H9 (cell line): ENCODE measurements at places on chromosomes 1 and 21. TPM values are rescaled to one million over a fixed set of nuclear protein-coding genes. Genes with fewer than 3 reads are reported as not detected.

DNA sequence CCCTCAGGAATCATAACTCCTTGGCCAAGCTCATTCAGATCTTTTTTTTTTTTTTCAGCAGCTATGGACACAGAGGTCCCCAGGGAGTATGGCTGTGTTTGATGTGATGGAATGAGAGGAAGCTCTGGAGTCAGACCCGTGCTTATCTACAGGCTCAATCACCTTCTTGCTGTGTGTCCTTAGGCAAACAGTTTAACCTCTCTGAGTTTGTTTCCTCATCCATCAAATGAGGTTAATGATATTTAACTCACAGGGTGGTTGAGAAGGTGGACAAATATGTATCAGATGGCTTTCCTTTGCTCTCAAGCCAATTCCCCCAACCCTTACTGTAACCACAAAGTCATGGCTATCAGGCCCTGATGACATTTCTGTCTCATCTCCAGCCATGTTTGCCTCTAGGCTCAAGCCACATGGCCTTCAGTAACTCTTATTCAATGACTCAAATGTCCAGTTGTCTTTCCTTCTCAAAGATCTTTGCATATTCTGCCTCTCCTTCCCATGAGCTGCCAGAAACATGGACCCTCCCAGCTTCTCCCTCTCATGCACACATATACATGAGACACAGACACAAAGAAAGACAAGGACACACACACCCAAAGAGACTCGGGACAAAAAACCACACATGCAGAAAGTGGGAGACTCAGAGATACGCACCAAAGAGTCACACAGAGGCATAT is 303.5 kb upstream of the KAZN start:
- H3K4me1 ChIP-seq: peaks cover 11% of the 10 kb centered on the region; the same call in 1 of the 2 replicates
- DNase-seq: no peak
- H3K27ac ChIP-seq: no peak overlapping the region
- H3K4me3 ChIP-seq: no peak overlapping the region
- H3K27me3 ChIP-seq: no peaks in the 10 kb centered on the region

DNA sequence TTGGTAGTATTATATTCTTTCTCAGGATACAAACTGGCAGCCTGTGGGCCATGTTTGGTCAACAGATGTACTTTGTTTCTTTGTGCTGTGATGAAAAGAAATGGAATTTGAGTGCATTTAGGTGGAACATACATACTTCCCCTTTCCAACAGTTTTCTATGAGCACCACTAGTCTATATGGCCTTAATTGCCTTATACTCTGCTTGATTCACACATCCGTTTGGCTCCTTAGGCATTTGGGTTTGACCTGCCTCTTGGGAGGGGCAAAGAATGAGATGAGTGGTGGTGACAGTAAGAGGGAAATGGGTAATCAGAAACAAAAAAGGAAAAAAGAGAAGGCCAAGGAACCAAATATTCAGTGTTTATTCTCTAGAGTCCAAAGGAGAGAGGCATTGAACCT is 17.0 kb downstream of the CFAP126 start:
- H3K36me3 ChIP-seq: peaks cover 4% of the 10 kb centered on the region; the same call in 2 of the 3 replicates
- no peak overlapping the region for H3K4me3 ChIP-seq
- H3K27ac ChIP-seq: no peak overlapping the region
- H3K4me1 ChIP-seq: no peaks in the 10 kb centered on the region

- no peak overlapping the region for H3K4me3 ChIP-seq
- H3K27ac ChIP-seq: no peak overlapping the region
- no peaks in the 10 kb centered on the region for H3K27me3 ChIP-seq
- H3K36me3 ChIP-seq: no peaks in the 10 kb centered on the region
Observed at GRCh38 chr1:185813401-185813979, 79.3 kb downstream of the HMCN1 start.

DNA sequence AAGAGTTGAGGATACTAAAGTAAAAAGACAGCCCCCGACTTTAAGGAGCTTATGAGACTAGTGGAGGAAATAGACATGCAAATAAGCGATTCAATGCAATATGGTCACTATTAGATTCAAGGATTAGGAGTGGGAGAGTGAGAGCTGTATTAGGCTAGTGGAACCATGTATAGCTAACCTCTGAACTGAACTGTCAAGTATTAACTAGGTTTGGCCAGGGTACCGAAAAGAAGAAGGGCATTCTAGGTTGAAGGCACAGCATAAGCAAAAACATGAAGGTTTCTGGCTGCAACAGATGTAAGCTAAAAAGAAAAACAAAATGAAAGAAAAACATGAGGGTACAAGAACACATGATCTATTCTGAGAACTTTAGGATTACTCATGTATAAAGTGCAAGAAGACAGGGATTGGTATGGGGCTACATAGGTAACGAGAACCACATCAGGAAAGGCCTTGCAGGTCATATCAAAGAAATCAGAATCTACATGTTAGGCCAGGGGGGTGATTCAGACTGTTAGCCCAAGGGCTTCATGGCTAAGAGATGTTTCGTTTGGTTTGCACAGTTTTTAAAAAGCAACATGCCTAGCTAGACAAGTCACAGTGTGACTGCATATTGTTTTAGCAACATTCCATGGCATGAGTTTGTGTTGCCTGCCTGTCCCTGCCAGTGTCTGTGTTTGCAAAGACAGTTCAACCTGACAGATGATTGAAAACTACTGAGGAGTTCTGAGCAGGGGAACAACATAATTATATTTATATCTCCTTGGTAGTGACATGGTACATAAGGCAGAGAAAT is 54.4 kb upstream of the HAO2 start:
- no peak overlapping the region for H3K27ac ChIP-seq
- no peak for DNase-seq
- H3K36me3 ChIP-seq: no peaks in the 10 kb centered on the region

GRCh38 chr1:21662426-21663247 is 6.5 kb downstream of the RAP1GAP start:
- no peak overlapping the region for H3K4me3 ChIP-seq
- no peak overlapping the region for H3K27ac ChIP-seq
- H3K27me3 ChIP-seq: no peaks in the 10 kb centered on the region; the same call in 1 of the 2 replicates
- no peaks in the 10 kb centered on the region for H3K4me1 ChIP-seq
- DNase-seq: no peak

GRCh38 chr21:40840401-40841125 is 6.4 kb downstream of the DSCAM start:
- DNase-seq: no peak
- no peaks in the 10 kb centered on the region for H3K4me1 ChIP-seq
- no peaks in the 10 kb centered on the region for H3K36me3 ChIP-seq
- peaks cover under 1% of the 10 kb centered on the region; the same call in 1 of the 2 replicates for H3K27me3 ChIP-seq

GRCh38 chr1:116961606-116962005 is 40.0 kb upstream of the CD101 start:
- DNase-seq: no peak
- H3K36me3 ChIP-seq: peaks cover 8% of the 10 kb centered on the region
- H3K4me1 ChIP-seq: 0 out of 2 replicates have a peak, but pooled peaks cover under 1% of the 10 kb centered on the region
- no peaks in the 10 kb centered on the region for H3K27me3 ChIP-seq

- DNase-seq: no peak
- H3K27ac ChIP-seq: no peak overlapping the region
- H3K4me3 ChIP-seq: no peak overlapping the region
Observed at GRCh38 chr1:198318085-198318484, 161.3 kb downstream of the NEK7 start.

- H3K4me1 ChIP-seq: no peaks in the 10 kb centered on the region
- H3K4me3 ChIP-seq: no peak overlapping the region
- DNase-seq: no peak
- H3K27me3 ChIP-seq: no peaks in the 10 kb centered on the region
- H3K36me3 ChIP-seq: no peaks in the 10 kb centered on the region
Observed at GRCh38 chr1:78468521-78468920, 22.3 kb upstream of the PTGFR start.

GRCh38 chr1:178434899-178435435 is 61.8 kb downstream of the CLEC20A start:
- H3K27ac ChIP-seq: no peak overlapping the region
- H3K27me3 ChIP-seq: no peaks in the 10 kb centered on the region
- no peak for DNase-seq
- no peaks in the 10 kb centered on the region for H3K4me1 ChIP-seq
- no peak overlapping the region for H3K4me3 ChIP-seq

- H3K36me3 ChIP-seq: no peaks in the 10 kb centered on the region
- H3K27ac ChIP-seq: no peak overlapping the region
- no peaks in the 10 kb centered on the region for H3K4me1 ChIP-seq
Observed at GRCh38 chr1:235865565-235866204, 1.0 kb downstream of the LYST start.

- DNase-seq: no peak
- H3K4me1 ChIP-seq: no peaks in the 10 kb centered on the region
- no peak overlapping the region for H3K27ac ChIP-seq
- H3K4me3 ChIP-seq: no peak overlapping the region
- H3K27me3 ChIP-seq: no peaks in the 10 kb centered on the region
Observed at GRCh38 chr21:38036016-38036415, 119.8 kb upstream of the KCNJ6 start.

GRCh38 chr1:99970713-99971255 is 988 bp downstream of the SLC35A3 start:
- peaks cover 5% of the 10 kb centered on the region for H3K36me3 ChIP-seq
- H3K4me1 ChIP-seq: peaks cover 2% of the 10 kb centered on the region; the same call in 1 of the 2 replicates
- peak overlapping the region; percentile 100 for H3K4me3 ChIP-seq
- H3K27me3 ChIP-seq: no peaks in the 10 kb centered on the region

DNA sequence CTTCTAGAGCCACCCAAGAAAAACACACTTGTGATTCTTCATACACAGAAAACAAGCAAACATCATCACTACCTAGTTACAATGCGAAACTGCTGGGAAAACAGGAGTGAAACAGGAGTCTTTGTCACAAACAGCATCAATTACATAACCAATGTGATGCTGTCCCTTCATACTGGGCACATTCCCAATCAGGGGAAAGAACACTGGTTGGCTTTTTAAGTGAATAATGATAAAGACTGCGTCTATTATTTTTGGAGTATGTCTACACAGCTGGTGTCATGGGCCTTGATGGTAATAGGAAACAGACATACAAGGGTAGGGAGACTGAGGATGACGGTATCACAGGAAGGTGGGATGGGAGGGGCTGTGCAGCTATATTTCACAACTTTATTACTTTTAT is 43.3 kb downstream of the SIPA1L2 start:
- no peak overlapping the region for H3K27ac ChIP-seq
- H3K36me3 ChIP-seq: peaks cover 1% of the 10 kb centered on the region; the same call in 1 of the 3 replicates
- no peak overlapping the region for H3K4me3 ChIP-seq
- no peaks in the 10 kb centered on the region for H3K27me3 ChIP-seq
- DNase-seq: no peak
- peaks cover 3% of the 10 kb centered on the region; the same call in 1 of the 2 replicates for H3K4me1 ChIP-seq

- H3K4me3 ChIP-seq: no peak overlapping the region
- no peaks in the 10 kb centered on the region for H3K4me1 ChIP-seq
- H3K36me3 ChIP-seq: no peaks in the 10 kb centered on the region
- no peaks in the 10 kb centered on the region for H3K27me3 ChIP-seq
Observed at GRCh38 chr21:14833241-14833640, 231.6 kb downstream of the NRIP1 start.

DNA sequence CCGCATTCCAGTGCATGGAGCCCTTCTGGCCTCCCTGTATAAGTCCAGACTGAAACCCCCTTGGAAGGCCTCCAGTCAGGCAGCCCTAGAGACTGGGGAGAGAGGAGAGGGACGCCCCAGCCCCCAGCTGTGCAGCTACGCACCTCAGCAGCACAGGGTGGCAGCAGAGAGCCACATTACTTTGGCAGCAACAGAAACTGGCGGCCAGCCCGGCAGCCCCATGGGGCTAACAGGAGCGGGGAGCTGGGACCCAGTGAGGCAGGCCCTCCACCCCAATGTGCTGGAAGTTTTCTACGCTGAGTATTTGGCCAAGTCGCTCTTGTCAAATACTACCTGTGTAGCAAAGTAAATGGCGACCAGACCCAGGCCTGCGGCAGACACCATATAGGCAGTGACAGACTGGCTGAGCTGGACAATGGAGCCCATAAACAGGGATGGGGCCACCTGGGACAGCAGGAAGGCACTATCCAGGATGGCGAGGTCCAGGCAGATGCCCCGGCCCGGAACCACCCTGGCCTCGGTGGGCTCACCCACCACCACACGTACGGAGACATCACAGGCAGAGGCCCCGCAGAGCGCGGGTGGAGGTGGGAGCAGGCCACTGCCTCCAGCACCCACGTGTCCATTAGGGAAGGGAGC is 21.2 kb downstream of the SLC45A3 start:
- no peak overlapping the region for H3K27ac ChIP-seq
- H3K27me3 ChIP-seq: no peaks in the 10 kb centered on the region
- no peaks in the 10 kb centered on the region; the same call in 1 of the 2 replicates for H3K4me1 ChIP-seq
- H3K4me3 ChIP-seq: no peak overlapping the region

DNA sequence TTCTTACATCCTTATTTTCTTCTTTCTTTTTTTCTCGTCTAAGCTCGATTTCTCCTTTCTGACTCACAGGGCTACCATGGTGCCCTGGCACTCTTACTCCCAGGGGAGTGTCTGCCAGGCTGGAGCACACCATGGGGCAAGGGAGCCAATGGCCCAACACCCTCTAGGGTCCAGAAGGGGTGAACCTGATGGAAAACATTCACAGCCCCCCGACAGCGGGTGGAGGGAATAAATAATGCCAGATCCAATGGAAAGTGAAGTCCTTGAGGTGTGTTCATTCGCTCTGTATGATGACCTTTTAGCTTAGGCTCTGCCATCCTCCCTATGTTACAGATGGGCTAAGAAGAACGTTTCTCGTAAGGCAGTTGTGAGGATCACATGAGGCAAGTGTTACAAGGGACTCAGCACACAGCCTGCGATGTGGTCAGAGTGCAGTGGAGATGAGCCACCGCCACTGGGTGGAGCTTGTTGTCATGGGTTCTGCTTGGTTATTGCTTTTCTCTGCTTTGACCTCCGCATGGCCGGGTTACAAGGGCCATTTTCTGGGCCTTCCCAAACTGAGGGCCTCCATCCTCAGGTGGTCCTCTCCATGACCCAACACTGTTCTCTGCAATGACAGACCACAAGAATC is 3.5 kb upstream of the FCMR start:
- no peak overlapping the region for H3K4me3 ChIP-seq
- H3K27me3 ChIP-seq: no peaks in the 10 kb centered on the region
- no peaks in the 10 kb centered on the region for H3K4me1 ChIP-seq
- no peak overlapping the region for H3K27ac ChIP-seq

Gene NCAM2
- 2.2 and 2.6 TPM in 2 replicates for total RNA-seq

Gene PTGFR
- total RNA-seq: not detected in 2 replicates

Gene GCSAML
- total RNA-seq: not detected in 2 replicates

Gene FCGR1A
- not detected in 2 replicates for total RNA-seq

Gene MRPL24
- 27.3 and 29.0 TPM in 2 replicates for total RNA-seq

Gene C4BPB
- total RNA-seq: not detected in 2 replicates

Gene ADGRL4
- 0.24 and 0.63 TPM in 2 replicates for total RNA-seq

Gene FCGR3A
- not detected in 2 replicates for total RNA-seq

Gene ABCG1
- 0.83 and 0.99 TPM in 2 replicates for total RNA-seq

Gene ACP6
- total RNA-seq: 15.3 and 17.1 TPM in 2 replicates

Gene MROH9
- total RNA-seq: not detected in 2 replicates

Gene RHBDL2
- total RNA-seq: 0.15 TPM in 1 of 2 replicates, not detected in the other

Gene CFAP141
- not detected in 2 replicates for total RNA-seq

Gene SLAMF1
- total RNA-seq: not detected in 2 replicates

Gene CYP2J2
- 0.57 and 0.86 TPM in 2 replicates for total RNA-seq

Gene PALMD
- not detected in 2 replicates for total RNA-seq
